ENCODE measurements at places on chromosomes 2 and 18.
A peak's percentile ranks its signal among the peaks of the same experiment; 100 is the strongest.

- no peak for DNase-seq
Observed at GRCh38 chr2:16313235-16313975, 352.2 kb downstream of the CYRIA start.

DNA sequence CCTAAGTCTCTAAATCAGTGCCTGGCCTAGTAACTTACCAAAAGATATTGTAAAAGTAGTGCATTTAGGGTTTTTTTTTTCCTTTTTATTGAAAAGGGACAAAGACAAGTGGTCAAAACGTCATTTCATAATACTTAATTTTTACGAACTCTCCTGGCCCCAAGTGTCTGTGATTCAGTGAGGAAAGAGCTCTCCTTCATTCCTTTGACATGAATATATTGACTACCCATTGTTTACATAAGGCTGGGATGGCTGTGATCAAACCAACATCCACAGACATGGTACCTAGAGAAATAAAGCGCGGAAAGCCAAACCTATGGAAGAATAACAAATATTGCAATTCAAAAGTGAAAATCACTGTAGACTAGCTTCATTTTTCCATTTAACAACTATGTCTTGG, 198.4 kb downstream of the BABAM2 start:
- no peak for DNase-seq

DNA sequence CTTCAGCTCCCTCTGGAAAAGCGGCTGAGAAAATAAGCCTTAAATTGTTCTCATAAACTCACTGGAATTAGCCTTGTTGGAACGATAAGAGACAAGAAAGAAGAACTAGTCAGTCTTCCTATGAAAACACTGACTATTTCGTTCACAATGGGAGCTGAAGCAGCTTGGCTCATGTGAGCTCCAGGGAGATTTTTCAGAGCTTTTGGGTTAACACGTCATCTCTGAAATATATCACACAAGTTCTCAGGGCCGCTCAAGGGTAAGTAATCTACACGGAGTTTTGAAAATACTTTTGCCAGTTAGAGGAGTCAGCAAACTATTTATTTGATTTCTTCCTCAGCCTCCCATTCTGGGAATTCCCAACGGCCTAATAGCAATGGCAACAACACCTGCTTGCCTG, 316.2 kb upstream of the MGAT5 start:
- no peak for DNase-seq

- no peak for DNase-seq
Observed at GRCh38 chr18:2855560-2856350, 8.9 kb downstream of the EMILIN2 start.

DNA sequence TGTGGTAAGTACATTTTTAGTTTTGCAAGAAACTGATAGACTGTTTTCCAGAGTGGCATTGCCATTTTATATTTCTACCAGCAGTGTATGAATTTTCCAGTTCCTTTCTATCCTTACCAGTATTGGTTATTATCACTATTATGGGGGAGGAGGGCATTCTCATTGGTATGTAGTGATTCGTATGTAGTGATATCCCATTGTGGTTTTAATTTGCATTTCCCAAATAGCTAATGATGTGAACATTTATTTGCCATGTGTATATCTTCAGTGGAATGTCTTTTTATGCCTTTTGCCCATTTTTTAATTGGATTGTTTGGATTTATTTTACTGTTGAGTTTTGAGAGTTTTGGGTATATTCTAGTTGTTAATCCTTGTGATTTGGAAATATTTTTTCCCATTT, 16.9 kb downstream of the EIF5B start:
- DNase-seq, result no peak

- no peak for DNase-seq
Observed at GRCh38 chr2:239337122-239337876, 63.5 kb downstream of the HDAC4 start.

- peak; percentile 93 for DNase-seq
Observed at GRCh38 chr18:35231052-35231451, 9.8 kb upstream of the ZNF397 start.

DNA sequence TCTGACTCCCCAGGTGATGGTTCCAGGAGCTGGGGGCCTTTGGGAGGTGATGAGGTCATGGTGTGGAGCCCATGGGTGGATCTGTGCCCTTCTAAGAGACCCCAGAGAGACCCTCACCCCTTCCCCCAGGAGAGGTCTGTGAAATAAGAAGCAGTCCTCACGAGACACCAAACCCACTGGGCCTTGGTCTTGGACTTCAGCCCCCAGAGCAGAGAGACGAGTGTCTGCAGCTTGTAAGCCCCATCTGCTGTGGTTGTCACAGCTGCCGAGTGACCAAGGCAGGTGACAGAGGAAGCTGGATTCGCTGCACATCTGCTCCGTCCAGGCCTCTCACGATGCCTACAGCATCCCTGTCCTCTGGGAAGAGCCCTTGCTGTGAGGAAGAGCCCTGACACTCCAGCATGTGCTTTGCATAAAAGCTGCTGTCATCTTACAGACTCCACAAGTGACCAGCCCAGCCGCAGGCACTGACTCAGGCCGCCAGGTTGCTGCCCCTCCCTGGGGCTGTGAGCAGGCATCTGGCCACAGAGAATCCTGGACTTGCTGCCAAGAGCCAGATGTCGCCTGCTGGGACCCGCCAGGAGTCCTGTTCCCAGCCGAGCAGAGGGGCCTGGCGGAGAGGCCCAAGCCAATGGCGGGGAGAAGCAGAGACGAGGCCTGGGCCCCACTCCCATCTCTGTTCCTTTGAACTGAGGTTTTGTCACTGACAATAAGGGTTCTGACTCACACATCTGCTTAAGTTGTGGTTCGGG, 150.8 kb downstream of the PXDN start:
- DNase-seq, result no peak

DNA sequence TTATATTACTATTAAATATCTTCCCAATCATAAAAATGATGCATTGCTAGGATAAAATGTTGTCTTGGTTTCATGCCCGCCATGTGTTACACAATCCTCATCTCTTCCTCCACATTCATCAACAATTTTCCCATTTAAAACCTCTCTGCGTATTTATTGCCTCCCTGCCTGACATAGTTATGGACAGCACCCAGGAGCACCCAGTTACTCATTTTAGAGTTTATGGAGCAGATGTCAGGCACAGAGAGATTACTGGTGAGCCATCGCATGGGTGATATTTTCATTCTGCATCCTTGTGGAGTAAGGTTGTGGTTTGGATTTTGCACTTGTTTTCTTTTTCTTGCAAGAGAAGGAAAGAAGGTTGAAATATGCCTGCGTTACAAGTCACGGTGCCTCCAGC, 116.7 kb upstream of the NPAS2 start:
- no peak for DNase-seq

DNA sequence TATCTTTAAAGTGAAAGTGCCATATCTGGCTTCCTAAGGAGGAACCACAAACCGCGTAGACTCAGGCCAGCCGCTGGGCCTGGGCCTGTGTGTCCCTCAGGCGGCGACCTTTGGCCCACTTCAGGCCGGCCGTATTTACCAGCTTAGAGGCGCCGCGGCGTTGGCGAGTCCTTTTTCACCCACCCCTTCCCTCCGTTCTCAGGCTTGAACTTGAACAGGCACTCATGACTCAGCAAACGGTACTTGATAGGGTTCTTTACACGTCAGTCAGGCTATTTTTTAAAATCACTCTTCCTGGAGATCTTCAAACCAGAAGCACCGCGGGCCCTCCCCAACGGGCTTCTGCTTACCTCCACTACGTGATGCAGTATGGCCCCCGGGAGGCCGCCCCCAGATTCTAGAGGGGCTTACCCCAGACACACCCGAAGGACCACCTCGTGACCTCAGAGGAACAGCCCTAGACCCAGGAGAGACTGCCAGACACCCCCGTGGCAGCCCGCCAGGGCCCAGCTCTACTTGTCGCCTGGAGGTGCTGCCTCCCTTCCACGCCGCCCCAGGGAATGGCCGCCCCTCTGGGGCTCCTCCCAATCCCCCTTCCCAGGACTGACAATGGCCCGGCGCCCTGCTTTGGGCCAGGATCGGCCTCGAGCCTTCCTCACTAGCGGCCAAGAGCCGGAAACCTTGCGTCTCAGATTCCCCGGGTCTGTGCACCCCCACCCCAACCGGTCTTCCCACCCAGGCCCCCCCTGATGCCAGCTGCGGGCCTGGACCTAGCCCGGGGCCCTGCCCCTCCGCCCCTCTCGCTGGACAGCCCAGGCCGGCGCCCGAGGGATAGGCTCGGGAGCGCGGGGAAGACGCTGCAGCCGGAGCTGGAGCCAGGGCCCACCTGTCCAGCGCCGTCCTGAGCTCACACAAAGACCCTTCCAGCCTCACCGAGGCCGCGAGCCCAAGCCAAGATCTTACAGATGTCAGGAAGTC, 33.8 kb upstream of the IMPA2 start:
- peak; percentile 100 for DNase-seq

GRCh38 chr2:19883971-19884720, 17.6 kb downstream of the TTC32 start:
- DNase-seq, result no peak

- no peak for DNase-seq
Observed at GRCh38 chr2:6602471-6602870, 263.2 kb downstream of the CMPK2 start.

GRCh38 chr18:331221-331821, 63.5 kb upstream of the THOC1 start:
- DNase-seq, result no peak

GRCh38 chr2:201172279-201172678, 10.7 kb upstream of the CASP10 start:
- DNase-seq, result no peak

DNA sequence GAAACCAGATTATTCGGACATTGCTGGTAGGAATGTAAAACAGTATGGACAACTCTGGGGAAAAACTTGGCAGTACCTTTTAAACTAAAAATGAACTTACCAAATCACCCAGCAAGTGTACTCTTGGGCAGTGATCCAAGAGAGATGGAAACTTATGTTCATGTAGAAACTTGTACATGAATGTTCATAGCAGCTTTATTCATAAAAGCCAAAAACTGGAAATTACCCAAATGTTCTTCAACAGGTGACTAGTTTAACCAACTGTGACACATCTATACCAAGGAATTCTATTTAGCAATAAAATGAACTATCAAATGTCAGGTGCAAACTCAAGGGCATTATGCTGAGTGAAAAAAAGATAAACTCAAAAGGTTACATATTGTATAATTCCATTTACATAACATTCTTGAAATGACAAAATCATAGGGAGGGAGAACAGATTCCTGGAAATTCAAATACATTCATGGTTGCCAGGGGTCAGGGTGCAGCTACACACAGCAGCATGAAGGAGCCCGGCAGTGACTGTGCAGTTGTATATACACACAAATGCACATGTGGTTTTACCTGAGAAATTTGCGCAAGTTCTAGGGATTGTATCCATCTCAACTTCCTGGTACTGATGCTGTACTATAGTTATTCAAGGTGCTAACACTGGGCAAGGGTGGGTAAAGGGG, 3.5 kb upstream of the RNU4ATAC start:
- no peak for DNase-seq

DNA sequence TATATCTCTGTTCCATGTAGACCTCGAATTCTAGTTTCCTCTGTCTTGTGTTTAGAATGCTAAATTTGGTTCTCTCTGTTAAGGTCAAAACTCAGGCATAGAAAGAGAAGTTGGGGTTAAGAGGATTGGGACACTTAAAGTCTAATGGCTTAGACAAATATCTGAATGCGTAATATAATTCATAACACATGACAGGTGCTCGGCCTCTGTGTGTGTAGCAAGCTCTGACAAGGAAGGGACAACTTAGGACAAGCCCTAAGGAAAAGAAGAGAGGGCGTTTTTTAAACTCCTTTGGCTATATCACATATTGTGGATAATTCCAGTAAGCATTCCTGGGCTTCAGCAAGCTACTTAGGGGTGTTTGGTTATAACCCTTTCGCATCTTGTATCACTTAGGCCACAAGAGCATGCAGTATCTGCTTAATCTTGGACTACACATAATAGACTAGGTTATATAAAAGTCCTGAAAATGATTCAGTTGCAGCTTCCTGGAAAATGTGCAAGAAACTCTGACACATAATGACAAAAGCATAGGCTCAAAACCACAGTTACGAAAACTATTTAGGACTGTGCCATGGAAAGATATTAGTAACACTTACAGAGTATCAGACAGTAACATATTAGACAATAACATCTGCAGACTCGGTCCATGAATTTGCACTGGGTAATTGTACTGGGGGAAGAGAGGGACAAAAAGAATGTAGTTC, 16.1 kb upstream of the CREB1 start:
- no peak for DNase-seq

DNA sequence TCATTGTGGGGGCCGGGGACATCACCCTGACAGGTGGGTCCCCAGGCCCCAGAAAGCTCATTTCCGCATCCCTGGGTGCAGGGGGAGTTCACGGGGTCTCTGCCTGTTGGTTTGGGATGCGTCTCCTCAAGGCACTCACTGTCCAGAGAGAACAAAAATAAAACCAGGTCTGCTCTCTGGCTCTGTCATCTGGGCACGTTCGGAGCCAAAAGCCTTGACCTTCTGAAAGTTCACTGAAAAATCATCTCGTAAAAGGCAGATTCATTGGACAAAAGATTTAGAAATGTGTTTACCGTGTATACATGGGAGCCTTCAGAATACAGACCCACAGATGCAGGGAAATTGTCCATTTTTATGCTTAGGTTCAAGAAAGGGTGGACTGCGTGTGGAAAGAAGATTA, 26.6 kb downstream of the MLPH start:
- DNase-seq, result no peak

DNA sequence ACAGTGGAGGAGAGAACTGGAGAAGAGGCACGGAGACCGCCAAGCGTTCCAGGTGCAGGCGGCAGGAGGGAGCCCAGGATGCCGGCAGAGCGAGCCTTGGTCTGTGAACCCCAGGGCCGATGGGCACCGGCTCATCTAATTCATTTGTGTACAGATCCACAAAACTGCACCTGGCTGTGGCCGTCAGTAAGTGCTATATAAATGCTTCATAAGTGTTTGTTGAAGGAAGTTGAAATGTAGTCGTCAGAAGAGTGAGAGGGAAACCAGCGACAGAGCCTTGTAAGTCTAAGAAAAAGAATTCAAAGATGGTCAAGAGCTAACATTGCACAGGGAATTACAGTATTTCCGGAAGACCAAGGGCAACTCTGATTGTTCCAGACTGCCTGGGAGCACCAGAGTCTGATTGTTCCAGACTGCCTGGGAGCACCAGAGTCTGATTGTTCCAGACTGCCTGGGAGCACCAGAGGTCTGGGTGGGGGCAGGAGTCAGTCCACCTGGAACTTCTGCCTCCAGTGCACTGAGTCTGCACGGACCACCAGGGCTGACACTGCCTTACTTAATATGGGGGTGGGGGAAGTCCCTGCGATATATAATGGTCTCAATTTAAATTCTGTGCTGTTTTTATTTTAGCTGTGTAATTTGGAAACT, 112.3 kb downstream of the BCL2 start:
- DNase-seq, result no peak

DNA sequence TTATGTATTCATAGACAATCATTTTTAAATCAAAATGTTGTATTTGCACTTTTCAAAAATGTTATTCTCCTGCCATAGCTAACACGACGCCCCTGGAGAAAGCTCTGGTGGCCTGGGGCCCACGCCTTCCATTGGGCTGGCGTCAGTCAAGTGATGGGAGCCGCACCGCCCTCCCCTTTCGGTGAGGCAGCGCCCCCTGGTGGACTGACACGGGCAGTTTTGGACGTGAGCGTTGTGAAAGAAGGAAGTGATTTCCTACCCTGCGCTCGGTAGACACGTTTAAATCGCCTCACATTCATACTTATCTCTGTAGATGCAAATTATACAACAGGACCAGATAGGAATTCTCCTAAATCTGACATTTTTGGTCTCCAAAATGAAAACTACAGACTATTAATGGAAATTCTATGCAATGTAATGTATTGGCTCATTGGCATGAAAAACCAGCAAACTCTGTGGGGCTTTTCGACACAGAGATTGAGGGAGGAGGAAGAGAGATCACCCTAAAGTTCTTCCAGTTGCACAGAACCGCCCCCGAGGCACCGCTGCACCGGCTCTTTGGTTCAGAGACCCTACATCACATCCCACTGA, 326.2 kb upstream of the SOX11 start:
- peak; percentile 76 for DNase-seq

GRCh38 chr18:6569813-6570212, 155.1 kb upstream of the L3MBTL4 start:
- no peak for DNase-seq
